ENCODE measurements at places on chromosomes 3 and 15. TPM values are rescaled to one million over a fixed set of nuclear protein-coding genes. Genes with fewer than 3 reads are reported as not detected.

- DNase-seq, result no peak
These were observed 48.3 kb downstream of the SERPINI1 start for GRCh38 chr3:167783781-167784180.

- no peak for DNase-seq
These were observed 59.9 kb upstream of the KLF13 start for GRCh38 chr15:31266712-31267111.

DNA sequence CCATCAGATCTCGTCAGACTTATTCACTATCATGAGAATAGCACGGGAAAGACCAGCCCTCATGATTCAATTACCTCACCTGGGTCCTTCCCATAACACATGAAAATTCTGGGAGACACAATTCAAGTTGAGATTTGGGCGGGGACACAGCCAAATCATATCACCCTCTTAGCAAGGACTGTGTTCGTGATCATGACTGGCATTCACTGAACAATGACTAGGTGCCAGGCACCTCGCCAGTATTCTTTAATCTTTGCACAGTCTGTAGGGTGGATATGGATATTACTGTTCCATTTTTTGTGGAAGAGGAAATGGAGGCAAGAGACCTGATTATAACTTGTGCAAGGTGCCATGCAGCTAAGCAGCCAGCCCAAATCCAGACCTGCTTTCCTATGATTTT, 77.5 kb downstream of the IGF1R start:
- DNase-seq, result no peak

GRCh38 chr3:190086191-190086590, 34.5 kb downstream of the P3H2 start:
- DNase-seq, result peak; percentile 75

GRCh38 chr3:66038726-66039589, at the start of gene MAGI1:
TSS of gene MAGI1 (minus strand) at chr3:66038918. CDS start at chr3:66038308, 610 bp downstream.
- DNase-seq, result peak; percentile 97

Gene CCR8
- total RNA-seq, result not detected

DNA sequence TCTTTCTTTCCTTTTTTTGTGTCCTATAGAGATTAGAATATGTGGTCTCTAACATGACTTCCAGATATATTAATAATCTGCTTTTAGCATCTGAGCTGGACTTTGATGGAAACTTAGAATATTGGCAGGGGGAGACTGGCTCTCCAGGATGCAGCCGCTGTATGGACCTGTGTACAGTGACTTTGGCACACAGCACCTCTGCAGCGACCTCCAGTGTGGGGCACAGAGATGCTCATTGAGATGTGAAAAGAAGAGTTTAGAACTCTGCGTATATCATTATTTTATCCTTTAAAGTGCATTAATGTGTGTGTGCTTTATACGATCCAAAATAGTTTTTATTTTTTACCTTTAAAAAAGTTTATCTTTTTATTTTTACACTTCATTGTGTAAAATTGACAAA, 18.3 kb downstream of the CFAP161 start:
- no peak for DNase-seq

DNA sequence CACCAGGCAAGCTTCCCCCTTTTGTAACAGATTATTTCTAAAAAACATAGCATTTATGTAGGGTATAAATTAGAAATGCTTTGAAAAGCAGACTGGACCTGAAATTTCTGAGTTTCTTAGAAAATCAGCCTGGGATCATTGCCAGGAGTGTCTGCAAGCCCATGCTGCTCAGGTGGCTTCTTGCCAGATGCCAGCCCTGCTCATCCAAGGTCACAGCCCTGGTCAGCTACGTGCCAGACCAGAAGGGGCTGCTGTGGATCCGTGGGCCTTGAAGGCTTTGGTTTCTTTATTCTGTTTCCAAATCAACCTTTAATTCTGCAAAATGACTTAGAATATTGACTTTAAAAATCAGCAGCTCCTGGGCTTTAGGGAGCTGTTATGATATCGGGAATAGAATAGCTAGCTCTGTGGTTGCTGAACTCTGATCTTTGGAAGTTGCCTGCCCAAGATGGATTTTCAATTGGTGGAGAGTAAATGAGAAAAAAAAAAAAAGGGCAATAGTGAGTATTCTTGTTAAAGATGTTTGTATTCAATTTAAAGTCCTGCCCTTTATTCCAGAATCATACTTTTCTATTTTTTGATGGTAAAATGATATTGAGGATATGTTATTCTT, 370.1 kb upstream of the ONECUT1 start:
- DNase-seq, result no peak

DNA sequence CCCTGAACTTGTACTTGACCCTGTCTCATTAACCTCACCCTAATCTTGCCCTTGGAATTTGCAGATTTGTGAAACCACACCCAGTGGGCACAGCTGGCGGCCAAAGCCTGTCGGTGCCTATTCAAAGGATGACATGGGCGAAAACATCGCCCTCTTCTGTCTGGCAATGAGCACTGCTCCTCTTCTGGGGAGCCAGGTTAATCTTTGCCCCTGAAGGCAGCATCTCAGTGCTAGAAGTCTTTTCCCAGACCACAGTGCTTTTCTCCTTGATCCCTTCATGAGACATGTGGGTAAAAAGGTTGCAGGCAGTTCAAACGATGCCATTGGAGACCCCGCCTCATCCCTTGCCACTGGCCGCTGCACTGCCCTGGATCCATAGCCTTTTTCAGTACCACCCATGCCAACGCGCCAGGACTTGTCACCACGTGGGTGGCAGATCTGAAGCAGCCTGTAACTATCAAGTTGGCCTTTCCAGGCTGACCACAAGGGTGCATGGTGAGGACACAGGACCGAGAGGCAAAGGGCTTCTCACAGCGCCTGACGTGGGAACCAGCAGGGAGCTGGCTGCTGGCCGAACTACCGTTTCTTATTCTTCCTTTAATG, 6.5 kb upstream of the DNASE1L3 start:
- DNase-seq, result peak; percentile 89

DNA sequence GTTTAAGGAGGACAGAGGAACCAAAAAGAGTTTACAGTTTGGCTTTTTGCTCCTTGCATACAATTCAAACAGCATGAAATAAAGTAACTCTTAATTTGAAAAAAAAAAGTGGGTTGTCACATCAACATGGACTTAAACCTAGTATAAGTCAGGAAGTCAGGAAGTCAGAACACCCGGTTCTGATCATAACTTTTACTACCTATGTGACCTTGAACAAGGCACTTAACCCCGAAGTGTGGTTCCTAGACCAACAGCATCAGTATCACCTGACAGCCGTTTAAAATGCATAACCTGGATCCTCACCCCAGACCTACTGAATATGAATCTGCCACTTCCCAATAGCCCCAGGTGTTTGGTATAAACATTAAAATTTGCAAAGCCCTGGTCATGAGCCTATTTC, 18.7 kb downstream of the LYSMD2 start:
- DNase-seq, result no peak

DNA sequence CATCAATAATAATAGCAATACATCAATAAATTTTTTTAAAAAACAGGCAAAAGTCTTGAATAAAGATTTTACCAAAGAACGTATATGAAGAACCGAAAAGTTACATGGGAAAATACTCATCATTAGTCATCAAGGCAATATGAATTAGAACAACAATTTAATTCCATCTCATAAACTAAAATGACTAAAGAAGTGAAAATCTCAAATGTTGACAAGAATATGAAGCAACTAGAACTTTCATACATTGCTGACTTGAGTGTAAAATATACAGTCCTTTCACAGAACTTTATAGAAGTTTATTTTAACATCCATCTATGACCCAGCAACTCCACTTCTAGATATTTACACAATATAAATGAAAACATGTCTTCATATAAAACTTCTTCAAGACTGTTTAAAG, 35.3 kb upstream of the ABHD10 start:
- DNase-seq, result no peak

Data from GM23338 (cell line).